Fibroblast of mammary gland (primary cell): ENCODE measurements at places on chromosomes 11 and 22.
A peak's percentile ranks its signal among the peaks of the same experiment; 100 is the strongest.

DNA sequence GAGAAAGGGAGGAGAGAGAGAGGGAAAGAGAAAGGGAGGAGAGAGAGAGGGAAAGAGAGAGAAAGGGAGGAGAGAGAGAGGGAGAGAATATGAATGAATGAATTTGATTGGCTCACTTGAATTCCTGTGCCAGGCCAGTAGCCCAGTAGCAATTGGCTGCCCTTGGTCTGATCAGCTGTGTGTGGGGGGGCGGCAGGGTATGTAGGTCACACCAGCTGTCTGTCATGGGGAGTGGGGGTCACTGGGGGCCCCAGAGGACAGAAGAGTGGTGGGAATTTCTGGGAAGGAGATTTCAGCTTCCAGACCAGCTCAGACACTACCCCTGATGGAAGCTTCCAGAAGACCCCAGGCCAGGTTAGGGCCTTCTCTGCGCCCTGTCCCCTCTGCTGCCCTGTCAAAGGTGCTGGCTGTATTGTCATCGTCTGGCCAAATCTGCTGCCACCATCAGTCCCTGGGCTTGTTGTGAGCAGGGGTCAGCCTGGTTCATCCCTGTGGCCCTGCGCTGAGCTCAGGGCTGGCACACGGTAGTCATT is 21.1 kb downstream of the MPPED1 start:
- DNase-seq, result no peak

DNA sequence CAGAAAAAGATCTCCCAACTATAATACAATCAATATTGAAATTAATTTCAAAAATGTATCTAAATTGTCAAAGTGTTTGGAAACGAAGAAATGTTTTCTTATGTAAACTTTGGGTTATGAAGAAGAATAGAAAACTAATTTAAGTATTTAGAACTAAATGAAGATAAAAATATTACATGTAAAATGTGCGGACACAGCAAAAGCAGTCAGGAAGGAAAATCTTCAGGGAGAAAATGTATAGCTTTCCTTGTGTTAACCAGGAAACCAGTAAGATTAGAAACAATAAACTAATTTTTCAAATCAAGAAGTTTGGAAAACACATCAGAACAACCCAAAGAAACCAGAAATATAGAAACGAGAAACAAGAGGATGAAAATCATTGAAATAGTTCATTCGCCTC is 466.5 kb downstream of the BRD1 start:
- no peak for DNase-seq

DNA sequence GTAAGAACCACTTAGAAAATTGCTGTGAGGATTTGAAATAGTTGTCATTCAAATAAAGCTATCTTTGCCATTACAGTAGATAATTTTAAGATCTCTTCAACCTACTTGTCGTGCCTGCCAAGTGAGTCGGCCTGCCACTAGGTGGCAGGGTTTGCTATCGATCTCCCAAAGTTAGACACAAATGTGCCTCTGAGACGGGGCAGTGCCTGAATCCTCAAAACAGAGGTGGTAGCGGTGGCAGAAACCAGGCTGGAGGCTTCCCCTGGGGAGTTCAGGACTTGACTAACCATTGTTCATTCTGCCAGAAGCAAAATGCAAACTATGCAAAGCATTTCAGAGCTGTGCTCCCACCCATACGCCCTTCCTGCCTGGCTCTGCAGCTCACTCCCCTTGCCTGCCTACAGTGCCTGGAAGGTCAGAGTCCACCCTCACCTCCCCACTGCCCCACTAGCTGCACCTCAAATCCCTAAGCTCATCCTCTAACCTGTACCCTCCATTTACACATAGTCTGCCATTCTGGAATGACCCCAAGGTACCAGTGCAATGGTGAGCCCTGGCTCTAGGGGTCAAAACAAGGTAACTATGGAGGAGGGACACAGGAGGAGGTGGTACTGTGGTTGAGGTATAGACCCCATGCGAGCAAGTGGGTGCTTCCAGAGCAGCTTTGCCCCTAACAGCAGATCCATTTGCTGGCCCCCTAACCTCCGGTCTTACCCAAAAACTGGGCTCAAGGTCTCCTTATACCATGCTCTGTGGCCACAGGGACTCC is 82.1 kb downstream of the C11orf58 start:
- peak; percentile 73 for DNase-seq

DNA sequence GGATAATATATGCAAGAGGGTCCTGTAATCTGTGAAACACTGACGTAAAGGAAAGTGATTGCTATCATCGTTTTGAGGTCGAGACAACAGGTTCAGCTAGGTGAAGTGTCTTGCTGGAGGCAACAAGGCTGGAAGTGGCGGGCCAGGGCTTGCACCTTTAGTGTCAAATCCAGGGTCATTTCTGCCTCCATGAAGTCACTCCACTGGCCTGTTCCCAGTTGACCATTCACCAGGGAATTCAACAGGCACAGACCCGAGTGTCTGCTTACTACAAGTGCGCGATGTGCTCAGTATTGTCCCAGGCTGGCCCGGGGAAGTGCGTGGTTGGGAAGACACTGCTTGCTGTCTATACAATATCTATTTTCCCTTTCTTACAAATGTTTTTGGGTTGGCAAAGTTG is 225.0 kb downstream of the CEP164 start:
- DNase-seq, result no peak

DNA sequence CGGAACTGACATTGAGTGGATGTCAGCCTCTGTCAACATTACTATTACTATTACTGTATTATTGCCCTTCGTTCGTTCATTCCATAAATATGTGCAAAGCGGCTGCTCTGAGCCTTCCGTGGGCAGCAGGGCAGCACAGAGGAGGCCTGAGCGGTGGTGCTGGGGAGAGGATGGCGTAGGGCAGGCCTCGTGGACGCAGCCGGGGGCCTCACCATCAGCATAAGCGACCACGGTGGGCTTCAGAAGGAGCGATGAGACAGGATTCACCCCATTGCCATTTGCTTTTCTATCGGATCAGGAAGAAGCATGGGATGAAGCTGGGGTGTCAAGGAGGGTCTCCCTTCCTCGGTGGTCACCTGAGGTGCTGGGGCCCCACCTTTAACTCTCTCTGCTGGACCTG is 22.7 kb downstream of the ANO1 start:
- no peak for DNase-seq

GRCh38 chr11:30786256-30787110 is 200.3 kb upstream of the MPPED2 start:
- DNase-seq, result no peak

DNA sequence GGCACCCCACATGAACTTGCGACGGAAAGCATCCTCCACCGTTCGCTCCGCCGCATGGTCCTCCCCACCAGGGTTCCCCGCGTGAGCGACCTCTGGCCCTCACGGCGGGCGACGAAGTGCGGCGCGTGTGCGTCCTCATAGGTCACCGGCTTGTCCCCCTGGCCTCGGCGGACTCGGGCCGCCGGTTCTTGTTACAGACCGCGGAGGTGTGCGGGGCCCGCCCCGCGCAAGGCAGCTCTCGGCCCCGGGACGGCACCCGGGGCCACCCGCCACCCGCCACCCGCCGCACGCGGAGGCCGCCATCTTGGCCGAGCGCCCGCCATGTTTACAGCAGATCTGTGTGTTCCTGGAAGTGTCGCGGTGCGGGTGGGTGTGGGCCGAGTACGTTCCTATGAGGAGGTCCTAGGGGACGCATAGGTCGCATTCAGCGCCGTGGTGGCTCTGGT is 3.5 kb upstream of the IFITM2 start:
- DNase-seq, result no peak

DNA sequence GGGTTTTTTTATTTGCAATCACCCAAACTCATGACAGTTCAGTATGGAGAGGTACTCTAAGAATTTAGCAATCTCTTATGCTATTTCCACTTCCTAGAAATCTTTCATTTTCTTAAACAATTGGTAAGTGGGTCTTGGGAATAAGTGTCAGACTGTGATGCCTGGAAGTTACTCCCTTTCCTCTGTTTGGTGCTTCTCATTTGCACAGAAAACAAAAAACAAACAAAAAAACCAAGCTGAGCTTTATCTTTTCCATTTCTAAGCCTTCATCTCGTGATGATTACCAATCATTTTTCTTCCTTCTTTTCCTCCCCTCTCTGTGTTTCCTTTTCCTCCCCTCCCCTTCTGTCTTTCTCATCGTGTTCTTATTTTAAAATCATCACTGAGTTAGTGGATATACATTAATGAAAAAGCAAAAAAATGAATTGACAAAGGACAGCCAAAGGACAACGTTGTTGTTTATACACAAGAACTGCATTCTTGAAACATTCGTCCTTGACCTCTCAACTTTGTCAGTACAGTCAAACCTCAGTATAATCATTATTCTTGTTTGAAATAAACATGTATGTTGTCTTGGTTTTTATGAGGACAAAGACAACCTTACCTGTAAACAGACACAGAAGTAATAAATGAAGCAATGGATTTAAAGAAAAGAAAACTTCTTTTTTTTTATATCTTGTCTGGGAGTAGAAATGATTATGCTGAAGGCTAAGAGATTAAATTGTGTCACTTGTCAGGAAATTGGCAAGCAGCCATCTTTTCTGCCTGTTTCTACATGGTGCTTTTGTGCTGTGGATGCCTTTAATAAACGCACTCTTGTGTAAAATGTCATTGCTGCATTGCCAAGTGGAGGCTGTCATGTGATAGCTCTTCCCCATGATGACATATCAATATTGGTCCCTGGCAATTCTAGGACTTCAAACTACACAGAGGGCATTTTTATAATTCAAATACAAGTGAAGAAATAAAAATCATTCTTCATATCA is 803.2 kb upstream of the CCDC90B start:
- DNase-seq, result no peak

DNA sequence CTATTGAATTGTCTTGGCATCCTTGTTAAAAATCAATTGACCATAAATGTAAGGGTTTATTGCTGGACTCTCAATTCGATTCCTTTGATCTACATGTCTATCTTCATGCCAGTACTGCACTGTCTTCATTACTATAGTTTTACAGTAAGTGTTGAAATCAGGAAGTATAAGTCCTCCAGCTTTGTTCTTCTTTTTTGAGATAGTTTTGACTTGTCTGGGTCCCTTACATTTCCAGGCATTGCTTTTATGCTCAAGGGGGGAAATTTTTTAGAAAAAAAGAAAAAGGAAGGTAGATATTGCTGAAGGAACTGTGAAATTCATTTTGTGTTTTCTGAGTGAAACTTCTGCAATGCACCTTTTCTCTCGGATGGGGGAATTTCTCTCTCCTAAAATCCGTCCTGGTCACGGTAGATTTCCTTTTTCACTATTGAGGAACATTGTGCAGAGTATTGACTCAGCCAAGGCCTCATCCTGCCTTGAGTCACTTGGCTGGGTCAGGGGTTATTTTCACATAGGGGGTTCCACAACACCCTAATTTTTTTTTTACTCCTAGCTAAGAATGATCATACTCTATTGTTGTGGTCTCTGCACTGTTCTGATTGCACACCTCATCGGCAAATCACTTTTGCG is 2.8 kb upstream of the ACER3 start:
- DNase-seq, result no peak

DNA sequence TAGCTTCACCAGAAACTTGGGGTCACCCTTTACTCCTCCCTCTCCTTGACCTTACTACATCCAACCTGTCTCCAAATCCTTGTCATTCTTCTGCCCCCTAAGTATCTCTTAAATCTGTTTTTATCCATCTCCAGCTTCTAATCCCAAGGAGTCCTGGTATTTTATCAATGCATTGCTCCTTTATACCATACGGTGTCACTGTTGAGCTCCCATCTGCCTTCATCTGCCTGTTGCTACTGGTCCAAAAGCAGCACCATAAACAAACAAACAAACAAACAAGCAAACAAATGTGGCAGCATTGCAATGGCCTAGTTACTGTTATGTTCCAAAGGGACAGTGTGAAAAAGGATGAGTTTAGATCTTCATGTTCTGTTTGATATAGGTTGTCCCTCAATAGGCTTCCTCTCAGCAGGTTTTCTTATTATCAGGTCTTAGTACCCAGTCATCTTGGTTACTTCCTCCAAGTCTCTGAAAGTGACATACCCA is 34.2 kb downstream of the DNHD1 start:
- DNase-seq, result peak; percentile 61

- no peak for DNase-seq
These were observed 312.8 kb downstream of the OPCML start for GRCh38 chr11:133219543-133219942.

- no peak for DNase-seq
These were observed 39.7 kb downstream of the FLI1 start for GRCh38 chr11:128733440-128734102.

DNA sequence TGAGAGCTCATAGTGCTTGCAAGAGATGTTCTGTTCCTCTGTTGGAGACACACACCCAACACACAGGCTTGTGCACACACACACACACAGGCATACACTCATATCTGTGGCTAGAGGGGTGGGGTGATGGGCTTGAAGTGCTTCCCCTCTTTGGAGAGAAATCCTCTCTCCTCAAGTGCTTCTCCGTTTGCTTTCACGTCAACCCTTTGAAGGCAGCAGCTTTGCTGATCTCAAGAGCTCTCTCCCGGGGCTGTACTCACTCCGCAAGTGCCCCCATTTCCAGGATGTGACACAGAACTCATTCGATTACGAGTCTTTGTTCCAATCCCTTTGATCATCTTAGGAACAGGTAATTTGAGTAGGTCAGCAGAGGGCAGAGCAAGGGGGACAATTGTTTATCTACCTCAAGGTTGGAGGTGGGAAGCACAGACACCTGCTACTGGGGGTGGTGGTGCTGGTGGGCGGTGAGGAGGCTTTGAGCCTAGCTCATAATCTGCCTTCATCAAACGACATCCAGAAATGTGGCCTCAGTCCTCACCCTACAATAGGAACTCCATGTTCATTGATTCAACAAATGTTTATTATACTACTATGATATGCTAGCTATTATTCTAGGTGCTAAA is 529.8 kb upstream of the CADM1 start:
- DNase-seq, result no peak

GRCh38 chr22:31987218-31987617 is 42.9 kb downstream of the YWHAH start:
- DNase-seq, result no peak

DNA sequence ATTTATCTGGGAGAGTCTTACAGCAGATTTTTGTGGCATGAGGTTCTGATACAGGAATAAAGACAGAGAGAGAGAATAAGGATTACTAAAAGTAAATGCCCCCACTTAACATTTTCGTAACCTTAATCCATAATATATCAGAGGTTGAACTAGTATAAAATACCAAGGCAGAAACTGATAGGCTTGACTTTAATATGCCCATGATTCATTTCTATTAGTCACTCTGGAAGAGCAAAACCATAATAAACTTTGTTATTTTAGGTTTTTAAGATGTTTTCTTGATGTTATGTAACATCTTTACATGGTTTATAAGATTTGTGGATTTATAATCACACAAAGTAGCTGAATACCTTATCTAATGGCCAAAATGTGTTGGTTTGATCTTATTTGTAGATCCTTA is 19.1 kb downstream of the GUCY1A2 start:
- DNase-seq, result peak; percentile 30

- DNase-seq, result no peak
These were observed 28.0 kb upstream of the FCHSD2 start for GRCh38 chr11:73170140-73170539.

- DNase-seq, result no peak
These were observed 8.8 kb downstream of the TCIRG1 start for GRCh38 chr11:68047437-68048290.

GRCh38 chr11:1830322-1831223 is 4.2 kb upstream of the SYT8 start:
- no peak for DNase-seq

DNA sequence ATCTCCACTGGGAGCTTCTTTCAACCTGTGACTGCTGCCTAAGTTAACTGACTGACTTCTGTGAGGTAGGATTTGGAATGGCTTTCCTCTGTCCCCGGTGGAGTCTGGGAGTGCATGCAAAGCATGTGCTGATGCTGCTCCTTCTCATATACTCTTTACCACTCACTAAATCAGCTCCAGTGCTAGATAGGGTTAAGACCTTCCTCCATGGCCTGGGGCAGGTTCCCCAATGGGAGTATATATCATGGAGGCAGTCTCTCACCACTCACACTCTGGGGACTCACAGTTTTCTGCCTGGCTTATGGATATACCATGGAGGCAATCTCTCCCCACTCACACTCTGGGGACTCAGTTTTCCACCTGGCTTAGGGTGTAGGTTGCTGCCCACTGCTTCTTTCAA is 10.1 kb upstream of the FANCF start:
- no peak for DNase-seq
